ENCODE measurements at places on chromosomes 3 and 15.

GRCh38 chr3:142723665-142723967, 218 bp upstream of the TRPC1 start:
- DNase-seq, result no peak

GRCh38 chr3:56976651-56977560, 83.6 kb upstream of the SPATA12 start:
- no peak for DNase-seq

DNA sequence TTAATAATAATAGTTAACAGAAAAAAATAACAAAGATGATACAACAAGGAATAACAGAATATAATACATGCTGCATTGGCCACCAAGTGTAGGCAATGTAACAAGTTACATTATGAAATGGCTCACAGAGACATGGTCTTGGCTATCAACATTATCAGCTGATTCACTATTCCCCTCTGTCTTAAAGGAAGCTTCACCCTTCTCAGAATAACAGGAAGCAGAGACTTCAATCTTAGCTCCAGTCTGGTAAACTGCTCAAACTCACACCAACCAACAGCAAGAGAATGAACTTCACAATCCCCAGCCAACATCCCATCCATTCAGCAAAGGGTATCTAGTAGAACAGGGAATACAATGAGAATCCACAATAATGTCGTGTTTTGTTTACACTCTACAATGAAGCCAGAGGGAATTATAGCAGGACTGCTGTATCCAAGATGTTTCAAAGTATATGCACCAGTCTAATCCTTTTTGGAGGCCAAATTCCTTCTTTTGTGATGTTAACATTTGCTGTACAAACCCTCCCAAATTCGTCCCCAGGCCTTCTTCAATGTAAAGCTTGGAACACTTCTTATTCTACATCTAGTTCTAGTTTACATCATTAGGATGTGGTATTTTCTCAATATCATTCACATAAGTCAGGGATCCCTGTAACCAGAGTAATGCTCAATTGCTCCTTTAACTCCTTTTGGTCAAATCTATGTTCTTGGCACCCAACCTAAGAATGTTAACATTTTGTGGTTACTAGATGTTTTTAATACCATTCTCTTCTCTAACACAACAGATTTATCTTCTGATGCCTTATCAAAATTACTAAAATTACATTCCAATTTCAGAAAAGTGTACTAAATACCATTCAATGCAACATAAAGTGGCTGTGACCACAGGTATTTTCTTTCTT, 52.4 kb upstream of the CMSS1 start:
- DNase-seq, result no peak

DNA sequence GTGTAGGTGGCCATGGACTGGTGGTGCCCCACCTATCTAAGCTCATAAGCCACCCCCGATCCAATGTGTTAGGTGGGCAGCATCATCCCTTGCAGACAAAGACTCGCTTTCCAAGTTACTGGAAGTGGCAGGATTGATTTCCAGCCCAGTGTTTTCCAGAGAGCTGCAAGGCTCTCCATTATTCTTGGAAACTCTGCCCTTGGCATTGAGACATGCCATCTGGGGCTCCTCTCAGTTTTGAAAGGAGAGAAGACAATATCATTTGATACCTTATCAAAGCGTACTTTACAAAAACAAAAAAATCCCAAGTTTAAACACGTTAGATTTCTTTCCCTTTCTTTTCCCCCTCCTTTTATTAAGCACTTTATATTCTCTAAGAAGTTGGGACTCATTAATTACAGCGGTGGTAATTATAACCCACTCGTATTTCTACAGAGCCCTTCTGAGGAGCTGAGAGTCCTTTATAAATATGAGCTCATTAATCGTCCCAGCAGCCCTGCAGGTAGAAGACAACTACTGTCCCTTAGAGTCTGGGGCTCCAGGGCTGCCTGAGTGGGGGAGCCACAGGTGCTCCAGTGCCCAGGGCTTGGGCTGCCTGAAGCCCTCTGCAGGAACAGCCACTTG, 226.1 kb downstream of the TLE3 start:
- no peak for DNase-seq

GRCh38 chr3:85977615-85978338, 1013.2 kb downstream of the VGLL3 start:
- DNase-seq, result no peak

DNA sequence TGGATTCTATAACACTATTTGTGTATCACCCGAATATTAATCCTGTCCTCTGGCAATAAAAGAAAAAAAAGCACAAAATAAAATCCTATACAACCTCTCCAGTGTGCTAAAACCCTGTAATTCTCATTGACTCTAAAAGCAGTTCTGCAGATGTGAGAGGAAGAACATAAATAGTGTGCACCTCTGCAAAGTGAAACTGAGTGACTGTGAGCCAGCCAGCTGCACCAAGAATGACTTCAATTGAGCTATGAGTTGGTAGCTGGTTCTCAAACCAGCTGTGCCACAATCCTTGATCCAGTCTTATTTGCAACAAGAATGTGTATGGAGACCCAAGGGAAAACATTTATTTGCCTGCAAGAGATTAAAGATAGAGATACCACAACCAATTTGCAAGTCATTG, 31.2 kb upstream of the COL8A1 start:
- DNase-seq, result no peak

DNA sequence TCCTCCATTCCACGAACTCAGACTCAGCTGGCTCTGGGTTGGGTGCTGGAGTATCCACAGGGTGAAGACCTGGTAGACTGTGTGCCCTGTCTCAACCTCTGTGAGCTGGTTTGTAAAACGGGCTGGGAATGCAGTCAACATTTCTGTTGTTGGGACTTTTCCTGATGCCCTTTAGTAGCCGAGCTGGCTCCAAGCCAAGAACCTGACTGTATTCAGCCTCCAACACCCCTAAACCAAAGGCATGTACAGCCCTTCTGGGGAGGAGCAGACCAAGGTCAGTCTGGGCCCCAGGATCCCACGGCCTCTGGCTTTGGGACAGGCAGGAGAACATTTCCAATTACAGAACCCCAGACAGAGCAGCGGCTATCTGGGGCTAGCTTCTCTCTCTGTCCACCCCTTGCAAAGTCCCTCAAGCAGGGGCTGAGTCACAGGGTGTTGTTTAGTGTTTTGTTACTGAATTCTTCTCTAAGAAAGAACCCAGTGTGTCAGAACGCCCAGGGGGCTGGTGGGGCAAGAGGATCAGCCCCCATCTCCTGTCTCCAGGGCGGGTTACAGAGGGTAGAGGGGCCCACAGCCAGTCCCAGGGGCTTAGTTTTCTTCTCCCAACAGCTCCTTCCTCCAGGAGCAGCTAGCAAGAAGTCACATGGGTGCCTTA, 56.8 kb upstream of the SLC6A6 start:
- no peak for DNase-seq

DNA sequence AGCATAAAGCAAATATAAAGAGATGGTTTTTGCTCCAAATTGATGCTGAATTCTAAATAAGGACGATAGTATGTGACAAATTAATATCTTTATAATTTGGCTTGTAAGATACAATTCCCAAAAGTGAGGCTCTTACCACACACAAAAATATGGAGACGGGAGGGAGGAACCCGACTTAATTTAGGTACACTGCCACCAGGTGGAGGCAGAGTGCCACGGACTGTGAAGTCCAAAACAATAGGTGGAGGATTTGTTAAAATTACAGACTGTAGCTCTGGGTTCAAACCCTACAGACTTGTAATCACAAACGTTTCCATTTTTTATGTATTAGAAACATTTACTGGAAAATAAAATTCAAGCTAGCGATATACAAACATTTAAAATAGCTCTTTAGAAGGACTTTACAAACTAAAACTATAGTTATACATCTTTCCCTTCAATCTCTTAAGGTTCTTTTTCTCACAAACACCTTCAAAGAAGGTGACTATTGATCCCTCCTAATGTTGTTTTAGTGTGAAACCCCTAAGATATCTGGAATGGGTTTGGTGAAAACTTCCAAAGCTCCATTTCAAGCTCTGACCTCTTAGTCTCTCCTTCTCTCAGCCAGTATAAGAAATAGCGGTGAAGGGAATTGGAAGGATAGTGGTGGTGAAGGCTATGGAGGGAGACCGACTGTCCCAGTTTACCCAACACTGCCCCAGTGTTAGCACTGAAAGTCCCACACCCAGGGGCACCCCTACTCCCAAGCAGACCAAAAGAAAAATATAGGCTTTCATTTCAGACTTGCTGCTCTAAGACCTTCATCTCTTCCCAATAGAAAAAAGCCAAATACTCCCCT, 89.7 kb downstream of the AQP9 start:
- DNase-seq, result peak; percentile 34

DNA sequence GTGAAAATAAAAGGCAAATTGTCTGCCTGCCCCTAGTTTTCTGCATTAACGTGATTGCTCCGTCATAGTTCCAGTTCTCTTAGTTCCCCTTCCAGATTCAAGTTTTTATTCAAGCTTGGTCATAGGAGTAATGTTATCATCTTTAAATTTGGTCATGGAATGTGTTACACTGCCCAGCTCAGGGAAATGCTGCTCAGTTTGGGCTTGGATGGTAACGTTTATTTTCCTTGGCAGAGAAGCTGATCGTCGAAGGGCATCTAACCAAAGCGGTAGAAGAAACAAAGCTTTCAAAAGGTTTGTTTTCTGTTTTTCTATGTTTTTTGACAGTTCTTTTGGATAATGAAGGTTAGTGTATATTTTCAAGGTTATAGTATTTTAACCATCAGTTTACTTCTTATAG, 118.4 kb upstream of the FLNB start:
- no peak for DNase-seq

- no peak for DNase-seq
Measured at GRCh38 chr3:138241061-138241460, 54.0 kb downstream of the ARMC8 start.

GRCh38 chr3:10419637-10420232, 85.7 kb downstream of the ATP2B2 start:
- peak; percentile 45 for DNase-seq

DNA sequence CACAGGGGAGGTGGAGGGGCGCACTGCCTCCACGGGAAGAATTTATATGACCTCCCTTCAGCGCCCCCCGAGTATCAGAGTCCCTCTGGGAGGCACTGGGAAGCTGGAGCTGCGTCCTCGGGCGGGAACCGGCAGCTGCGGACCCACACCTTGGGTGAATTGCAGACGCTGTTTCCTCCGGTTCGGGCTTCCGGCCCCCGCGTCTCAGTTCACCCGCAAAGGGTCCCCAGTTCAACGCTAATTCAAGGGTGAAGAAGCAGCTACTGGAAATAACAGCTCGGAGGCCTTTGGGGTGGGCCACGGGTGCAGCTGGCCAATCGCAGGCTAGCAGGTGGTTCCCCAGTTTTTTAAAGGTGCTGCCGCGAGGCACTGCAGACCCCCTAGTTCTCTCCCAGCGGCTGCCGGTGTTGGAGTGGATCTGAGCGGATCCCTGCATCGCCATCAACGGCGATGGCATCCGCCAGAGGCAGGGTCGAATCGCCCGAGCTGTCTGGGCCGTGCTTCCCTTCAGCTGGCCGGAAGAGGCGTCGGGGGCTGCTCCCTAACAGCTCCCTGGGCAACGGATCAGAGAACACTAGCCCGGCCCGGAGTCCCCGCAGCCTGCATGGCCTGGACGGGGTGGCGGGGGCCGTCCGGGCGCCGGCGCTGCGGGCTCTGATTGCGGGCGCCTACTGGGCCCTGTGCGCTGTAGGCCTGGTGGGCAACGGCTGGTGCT, 19.4 kb upstream of the ADAMTS7 start:
- no peak for DNase-seq

DNA sequence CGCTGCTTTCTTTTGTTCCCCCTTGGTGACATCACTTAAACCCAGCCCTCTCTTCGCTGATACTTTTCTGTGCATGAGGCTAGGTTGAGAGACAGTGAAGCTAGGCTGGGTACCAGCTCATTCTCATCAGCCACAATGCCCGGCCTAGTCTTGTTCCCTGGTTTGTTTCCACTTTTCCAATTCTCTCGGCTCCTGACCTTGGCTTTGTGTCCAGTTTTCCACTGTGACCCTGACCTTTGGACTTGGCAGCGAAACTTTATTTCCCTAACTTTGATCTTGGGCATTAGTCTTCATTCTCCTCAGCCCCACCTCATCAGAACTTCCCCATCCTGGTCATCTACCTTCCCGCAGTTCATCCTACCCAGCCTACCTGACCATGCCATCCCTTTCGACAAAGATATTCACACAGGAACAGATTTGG, 908 bp upstream of the ADPGK start:
- DNase-seq, result no peak

DNA sequence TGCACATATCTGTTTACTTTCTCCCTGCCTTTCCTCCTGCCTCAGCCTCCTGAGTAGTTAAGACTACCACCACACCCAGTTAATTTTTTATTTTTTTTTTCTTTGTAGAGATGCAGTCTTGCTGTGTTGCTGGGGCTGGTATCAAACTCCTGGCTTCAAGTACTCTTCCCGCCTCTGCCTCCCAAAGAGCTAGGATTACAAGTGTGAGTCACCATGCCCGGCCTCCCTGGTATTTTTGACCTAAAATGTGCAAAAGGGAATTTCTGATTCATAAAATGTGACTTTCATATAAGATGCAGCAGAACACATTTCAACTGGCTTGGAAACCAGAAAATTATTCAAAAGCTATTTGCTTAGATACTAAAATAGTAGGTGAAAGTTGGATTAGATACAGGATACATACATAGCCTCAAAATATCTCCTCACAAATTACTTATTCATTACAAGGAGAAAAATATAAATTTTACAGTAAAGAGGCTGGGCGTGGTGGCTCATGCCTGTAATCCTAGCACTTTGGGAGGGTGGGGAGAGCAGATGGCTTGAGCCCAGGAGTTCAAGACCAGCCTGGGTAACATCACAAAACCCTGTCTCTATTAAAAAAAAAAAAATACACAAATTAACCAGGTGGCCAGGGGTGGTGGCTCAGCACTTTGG, 32.0 kb downstream of the MAP4 start:
- no peak for DNase-seq

GRCh38 chr3:100024520-100025303, 89.6 kb downstream of the FILIP1L start:
- DNase-seq, result no peak

- DNase-seq, result no peak
Measured at GRCh38 chr15:43406189-43406588, 35.3 kb downstream of the TUBGCP4 start.

- no peak for DNase-seq
Measured at GRCh38 chr3:133948131-133948810, 52.6 kb upstream of the RAB6B start.

DNA sequence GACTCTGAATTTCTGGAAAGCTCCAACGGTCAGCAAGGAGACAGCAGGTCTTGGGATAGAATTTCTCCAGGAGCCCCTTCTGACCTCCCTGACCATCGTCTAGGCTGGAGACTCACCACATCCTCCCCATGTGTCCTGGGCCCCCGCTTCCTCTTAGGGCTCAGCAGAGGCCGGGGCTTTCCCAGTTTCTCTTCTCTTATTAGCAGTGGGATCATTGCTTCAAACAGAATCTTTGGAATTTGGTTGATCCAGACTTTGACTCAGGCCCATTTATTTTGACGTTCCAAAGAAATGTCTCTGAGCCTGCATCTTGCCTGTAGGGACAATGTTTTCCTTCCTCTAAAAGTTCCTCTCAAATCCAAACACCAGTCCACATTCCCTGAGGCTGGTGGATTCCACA, 38.4 kb upstream of the SLC6A6 start:
- no peak for DNase-seq

DNA sequence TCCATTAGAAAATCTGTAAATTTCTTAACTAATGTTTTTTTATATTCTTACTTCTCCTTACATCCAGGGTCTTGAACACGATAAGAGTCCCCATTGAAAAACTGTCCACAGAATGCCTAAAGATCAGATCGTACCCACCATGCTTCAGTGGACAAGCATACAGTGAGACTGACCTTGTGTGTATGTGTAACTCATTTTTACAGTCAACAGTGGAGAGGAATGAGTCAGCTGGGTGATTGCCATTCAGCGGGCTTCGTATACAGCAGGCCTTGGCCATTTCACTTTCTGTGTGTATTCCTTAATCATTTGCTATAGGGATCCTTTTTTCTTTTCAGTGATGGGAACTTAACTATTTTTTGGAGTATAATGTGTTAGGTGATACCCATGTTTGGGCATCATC, 10.6 kb downstream of the PARP14 start:
- DNase-seq, result no peak

Measured in activated effector memory CD4-positive, alpha-beta T cell treated with Interleukin-2 at 50 U/mL for 16 hours (primary cell).